ENCODE measurements at places on chromosomes 4 and X.

DNA sequence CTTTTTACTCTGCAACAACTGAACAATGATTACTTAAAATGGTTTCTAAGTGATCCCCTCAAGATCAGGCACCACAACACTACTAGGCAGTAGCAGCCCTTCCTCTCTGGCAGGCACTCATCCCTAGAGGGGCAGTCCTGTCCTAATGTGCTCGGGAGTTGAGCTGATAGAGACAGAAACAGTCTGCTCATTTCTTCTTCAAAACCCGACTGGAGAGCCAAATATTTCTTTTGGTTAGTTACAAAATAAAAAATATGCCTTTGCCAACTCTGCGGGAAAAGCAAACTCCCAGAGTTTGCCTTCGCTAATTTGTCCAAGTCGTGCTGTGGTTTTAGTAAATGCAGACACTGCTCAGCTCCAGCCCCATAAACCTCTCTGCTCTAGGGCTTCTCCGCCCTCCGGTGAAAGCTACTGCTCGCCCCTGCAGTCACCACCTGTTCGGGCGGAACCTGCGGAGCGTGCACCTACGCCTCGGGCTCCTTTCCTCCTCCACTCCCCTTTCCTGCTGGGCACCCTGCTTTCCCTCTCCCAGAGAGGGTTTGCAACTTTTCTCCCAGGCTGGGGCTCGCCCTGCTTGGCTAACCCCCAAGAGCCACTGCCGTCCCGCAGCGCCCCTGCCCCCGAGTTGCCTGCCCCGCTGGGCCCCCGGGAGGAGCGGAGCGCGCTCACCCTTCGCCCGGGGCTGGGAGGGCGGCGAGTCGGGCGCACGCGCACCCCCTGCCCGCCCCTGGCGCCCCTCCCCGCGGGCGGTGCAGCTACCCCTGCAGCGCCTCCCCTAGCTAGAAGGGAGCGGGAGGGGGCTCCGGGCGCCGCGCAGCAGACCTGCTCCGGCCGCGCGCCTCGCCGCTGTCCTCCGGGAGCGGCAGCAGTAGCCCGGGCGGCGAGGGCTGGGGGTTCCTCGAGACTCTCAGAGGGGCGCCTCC, at the start of gene NPNT:
NPNT (plus strand) TSS at position 812 of the 923 bp plus-strand sequence. CDS start 182 bp downstream, outside the sequence.
- no peak for DNase-seq

GRCh38 chr4:41525129-41525528, 12.8 kb upstream of the LIMCH1 start:
- DNase-seq: no peak

- DNase-seq: peak; percentile 10
These were observed 2.2 kb downstream of the NHS start for GRCh38 chrX:17377091-17377717.

DNA sequence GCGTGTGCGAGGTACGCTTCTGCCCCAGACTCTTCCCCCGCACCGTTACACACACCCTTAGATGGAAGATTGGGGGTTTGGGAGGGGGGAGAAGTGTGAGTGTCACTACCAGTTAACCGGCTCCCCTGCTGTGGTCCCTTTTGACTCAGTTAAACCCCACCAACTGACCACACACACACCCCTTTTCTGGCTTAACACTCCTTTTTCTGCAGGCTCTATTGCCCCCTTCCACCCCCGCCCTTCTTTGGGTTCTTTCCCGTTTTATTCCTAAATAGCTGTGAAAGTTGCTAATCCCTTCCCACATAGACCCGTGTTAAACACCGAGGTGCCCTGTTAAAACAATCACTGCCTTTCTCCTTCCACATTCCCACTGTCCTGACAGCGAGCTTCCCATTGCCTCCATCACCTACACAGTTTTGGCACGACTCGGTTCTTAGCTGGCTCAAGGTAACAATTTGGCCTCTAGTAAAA, 3.7 kb upstream of the NR3C2 start:
- no peak for DNase-seq

DNA sequence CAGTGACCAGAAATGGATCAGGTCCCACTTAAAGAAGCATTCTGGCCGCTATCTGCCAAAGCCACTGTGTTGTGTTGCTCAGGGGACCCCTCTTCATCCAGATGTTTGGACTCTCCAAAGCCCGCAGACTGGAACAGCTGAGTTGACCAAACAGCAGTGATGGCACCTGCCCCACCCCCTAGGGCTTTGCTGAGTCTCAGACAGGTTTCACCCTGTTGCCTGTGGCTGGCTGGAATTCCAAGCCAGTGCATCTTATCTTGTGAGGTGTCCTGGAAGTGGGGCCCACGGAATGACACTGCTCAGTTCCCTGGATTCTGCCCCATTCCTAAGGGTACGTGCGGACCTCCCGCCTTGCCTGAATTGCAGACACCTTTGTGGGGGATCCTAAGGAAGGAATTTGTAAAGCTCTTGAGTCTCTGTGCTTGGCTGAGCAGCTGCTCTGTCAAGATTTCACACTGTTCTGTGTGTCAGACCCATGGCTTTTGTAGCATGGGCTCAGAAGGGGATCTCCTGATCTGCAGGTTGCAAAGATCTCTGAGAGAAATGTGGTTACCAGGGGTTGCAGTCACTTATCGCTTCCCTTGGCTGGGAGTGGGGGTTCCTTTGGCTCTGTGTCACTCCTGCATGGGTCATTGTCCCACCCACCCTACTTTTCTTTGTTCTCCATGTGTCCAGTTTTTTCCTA, 1707.9 kb upstream of the PCDH10 start:
- no peak for DNase-seq

DNA sequence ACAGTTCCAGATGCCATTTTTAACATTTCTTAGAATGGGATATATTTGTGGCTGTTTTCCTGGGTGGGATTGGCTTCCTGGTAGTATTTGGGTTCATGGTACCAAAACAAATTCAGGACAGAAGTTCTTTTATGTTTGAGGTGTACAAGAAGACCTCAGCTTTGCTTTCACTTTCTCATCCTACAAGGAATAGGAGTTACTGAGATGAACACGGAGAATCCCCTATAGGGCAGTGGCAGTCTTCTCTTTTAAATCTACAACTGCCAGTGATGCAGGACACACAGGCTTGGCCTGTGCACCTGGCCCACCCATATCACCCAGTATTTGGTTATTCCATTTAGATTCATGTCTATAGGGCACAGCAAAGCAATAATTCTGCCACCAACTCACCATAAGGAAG, 35.2 kb downstream of the SLC10A7 start:
- no peak for DNase-seq

DNA sequence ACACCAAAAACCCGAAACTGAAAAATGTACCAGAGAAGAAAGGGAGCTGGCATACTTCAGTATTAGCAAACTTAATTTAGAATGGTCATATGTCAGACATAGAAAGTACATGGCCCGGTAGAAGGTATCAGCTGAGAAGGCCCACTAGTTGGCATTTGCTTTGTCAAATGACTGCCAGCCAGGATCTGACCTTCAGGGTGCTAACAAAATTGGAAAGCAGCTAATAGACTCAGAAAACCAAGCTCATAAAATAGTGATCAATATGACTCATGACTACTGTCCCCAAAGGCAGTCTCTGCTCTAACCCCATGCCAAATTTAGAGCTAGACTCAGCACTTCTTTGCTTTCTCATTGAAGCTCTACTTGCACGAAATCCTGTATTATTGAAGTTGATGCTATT, 342.7 kb downstream of the PDGFC start:
- DNase-seq: no peak

GRCh38 chrX:2748171-2748814, 3.5 kb upstream of the XG start:
- DNase-seq: no peak

DNA sequence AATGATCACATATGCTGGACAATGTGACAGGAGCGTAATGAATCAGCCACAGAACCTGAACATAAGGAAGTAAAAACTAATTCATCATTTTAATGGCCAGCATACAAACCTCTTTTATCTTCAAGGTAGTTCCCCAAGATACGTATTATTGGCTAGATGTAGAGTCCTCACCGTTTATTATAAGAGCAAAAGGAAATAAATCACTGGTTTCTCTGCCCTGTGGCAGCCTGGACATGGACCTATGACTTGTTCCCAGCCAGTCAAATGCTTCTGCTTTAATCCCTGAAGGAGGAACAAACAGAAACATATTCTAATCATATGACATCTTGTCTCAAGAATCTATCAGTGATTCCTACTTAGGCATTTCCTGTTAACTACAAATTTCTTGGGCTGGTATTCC, 86.8 kb upstream of the FAM241A start:
- no peak for DNase-seq

- DNase-seq: no peak
These were observed 49.4 kb upstream of the PRR32 start for GRCh38 chrX:126770179-126770578.

GRCh38 chr4:173420324-173420752, 21.4 kb upstream of the SCRG1 start:
- DNase-seq: no peak

GRCh38 chr4:114028071-114028470, 48.6 kb upstream of the ARSJ start:
- DNase-seq: no peak
